ENCODE measurements at places on chromosomes 11 and 22.
A peak's percentile ranks its signal among the peaks of the same experiment; 100 is the strongest.

- DNase-seq = no peak
These were observed 1237.9 kb downstream of the FAM181B start for GRCh38 chr11:81495699-81496292.

GRCh38 chr22:48433647-48434046 is 1394.0 kb downstream of the BRD1 start:
- DNase-seq = no peak

DNA sequence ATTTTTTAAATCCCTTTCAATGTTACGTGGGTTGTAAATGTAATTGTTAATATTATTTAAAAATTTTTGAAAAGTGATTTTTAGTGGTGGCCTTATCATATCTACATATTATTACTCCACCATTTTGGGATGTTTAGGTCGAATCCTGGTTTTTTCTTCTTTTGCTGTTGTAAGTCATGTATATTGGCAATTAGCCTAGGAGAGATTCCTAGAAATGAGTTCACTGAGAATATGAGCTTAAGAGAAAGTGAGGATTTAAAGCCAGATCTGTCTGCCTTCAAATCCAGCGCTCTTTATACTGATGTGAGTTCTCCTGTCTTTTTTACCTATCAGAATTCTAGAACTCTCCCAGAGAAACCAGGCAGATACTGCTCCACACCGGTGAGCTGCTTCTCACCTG is 56.1 kb downstream of the PTPRJ start:
- no peak for DNase-seq

GRCh38 chr11:123221584-123221983 is 26.5 kb upstream of the CLMP start:
- no peak for DNase-seq

- no peak for DNase-seq
These were observed 37.7 kb upstream of the SPON1 start for GRCh38 chr11:13924801-13925327.

- no peak for DNase-seq
These were observed 21.3 kb downstream of the GRIK4 start for GRCh38 chr11:120532832-120533196.

DNA sequence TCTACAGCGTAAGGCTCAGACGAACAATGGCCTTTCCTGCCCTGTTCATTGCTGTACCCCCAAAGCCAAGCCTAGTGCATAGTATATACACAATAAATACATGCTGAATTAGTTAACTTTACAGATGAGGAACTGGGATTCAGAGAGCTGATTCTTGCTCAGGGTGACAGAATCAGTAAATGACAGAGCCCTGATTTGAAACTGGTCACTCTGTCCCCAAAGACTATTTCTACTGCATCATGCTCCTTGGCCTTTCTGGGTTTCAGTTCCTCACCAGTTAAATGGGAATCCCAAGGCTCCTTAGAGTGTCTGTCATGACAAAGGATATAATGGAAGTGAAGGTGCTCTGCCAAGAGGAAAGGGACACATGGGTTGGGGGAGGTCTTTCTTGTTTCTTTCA is 50.5 kb upstream of the TSKU start:
- no peak for DNase-seq

- no peak for DNase-seq
These were observed 7.1 kb downstream of the P2RY2 start for GRCh38 chr11:73225001-73225686.

GRCh38 chr11:120256779-120257178 is 16.8 kb downstream of the POU2F3 start:
- no peak for DNase-seq

DNA sequence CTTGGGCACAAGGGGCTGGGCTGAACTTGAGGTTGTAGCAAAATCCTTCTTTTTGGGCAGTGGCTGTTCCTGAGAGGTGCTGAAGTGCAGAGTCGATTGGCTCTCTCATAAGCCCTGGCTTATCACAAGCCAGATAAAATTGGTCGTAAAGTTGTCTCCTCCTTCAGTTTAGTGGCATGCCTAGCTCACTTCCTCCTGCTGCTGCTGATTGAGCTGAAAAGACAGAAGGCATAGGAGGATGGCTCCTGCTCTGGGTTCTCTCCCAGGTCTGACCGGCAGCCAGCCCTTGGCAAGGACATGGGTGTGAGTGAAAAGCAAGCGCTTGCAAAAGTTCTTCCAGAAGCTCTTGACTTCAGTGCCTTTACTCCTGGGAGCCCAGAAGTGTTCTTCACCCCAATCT is 83.9 kb downstream of the LDLRAD3 start:
- DNase-seq = no peak

- DNase-seq = no peak
These were observed 84.2 kb upstream of the WNT7B start for GRCh38 chr22:46061124-46061500.

DNA sequence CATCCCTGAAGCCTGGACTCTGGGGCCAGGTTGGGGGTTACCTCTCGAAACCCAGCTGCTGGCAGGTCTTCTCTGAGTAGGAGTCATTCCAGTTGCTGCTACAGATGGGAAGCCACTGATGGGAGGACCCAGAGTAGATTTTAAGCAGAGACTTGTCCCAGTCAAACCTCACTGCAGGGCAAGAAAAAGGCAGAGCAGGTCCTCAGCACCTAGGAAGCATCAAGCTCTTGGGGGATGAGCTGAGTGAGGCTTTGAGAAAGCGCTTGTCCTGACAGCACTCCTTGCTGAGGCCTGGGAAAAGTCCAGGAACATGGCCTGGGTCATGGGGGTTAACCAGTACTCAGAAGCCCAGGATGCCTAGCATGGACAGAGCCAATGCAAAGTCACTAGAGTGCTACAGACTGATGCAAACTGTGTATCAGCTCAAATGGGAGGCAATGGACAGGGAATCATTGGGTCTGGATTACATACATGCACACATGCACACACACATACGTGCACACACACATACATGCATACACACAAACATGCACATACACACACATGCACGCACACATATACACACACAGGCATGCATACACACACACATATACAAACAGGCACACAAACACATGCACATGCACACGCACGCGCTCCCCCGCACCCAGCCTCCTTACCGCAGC is 15.3 kb downstream of the TMPRSS13 start:
- no peak for DNase-seq

- no peak for DNase-seq
These were observed 10.2 kb upstream of the LDHA start for GRCh38 chr11:18384157-18384641.

DNA sequence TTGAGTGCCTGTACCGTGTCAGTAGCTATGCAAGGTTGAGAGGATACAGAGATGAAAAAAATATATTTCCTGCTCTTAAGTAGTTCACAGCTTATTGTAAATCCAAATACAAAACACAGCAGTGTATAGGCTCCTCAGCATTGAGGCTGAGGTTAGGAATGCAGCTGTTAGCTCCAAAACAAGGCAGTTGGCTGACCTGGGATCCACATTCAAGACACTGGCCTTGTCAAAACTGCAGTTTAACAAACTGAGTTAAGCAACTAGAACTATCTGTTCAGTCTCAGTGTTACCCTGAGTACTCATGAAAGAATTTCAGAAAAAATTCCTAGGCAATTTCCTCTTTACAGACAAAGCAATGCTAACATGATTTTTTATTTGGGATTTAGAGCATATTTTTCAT is 42.8 kb downstream of the REXO2 start:
- no peak for DNase-seq

DNA sequence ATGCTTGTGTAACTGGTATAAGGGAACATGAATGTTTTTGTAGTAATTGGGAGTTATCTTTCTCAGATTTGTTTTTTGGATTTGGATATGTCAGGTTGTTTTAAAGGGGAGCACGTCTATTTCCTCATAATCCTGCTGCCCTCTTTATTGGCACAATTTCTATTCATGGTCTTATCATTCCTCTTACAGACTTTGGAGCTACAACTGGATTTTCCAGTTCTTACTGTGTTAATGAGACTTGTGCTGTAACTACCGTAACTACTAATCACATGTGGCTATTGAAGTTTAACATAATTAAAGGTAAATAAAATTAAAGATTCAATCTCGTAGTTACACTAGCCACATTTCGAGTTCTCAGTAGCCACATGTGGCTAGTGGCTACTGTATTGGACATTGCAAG is 1.9 kb downstream of the FDX1 start:
- DNase-seq = no peak

- DNase-seq = no peak
These were observed 58.9 kb downstream of the FLRT1 start for GRCh38 chr11:64094463-64095260.

GRCh38 chr11:129722529-129722928 is 93.1 kb upstream of the TMEM45B start:
- DNase-seq = no peak

DNA sequence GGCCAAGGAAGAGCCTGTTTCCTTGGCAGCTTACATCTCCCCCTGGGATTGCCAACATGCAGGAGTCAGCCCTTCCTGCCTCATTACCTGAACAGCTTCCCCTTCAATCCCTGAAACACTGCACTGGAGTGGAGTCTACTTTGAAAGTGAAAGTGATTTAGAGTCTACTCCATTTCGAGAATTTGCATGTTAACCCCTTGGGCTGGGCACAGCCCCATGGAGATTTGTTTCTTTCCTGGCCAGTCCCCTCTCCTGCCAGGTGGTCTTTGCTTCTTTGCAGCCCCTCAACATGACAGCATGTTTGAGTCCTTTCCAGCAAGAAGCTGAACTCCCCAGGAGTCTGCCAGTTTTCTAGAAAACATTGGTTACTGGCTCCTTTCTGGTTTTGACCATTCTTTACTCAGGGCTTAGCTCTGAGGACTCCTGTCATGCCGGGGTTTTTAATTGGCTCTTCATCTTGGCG is 59.9 kb downstream of the TRAF6 start:
- peak; percentile 38 for DNase-seq

- no peak for DNase-seq
These were observed 5.9 kb downstream of the YWHAH start for GRCh38 chr22:31950226-31950625.

GRCh38 chr11:59962107-59962482 is 1.7 kb upstream of the OOSP4A start:
- DNase-seq = no peak

DNA sequence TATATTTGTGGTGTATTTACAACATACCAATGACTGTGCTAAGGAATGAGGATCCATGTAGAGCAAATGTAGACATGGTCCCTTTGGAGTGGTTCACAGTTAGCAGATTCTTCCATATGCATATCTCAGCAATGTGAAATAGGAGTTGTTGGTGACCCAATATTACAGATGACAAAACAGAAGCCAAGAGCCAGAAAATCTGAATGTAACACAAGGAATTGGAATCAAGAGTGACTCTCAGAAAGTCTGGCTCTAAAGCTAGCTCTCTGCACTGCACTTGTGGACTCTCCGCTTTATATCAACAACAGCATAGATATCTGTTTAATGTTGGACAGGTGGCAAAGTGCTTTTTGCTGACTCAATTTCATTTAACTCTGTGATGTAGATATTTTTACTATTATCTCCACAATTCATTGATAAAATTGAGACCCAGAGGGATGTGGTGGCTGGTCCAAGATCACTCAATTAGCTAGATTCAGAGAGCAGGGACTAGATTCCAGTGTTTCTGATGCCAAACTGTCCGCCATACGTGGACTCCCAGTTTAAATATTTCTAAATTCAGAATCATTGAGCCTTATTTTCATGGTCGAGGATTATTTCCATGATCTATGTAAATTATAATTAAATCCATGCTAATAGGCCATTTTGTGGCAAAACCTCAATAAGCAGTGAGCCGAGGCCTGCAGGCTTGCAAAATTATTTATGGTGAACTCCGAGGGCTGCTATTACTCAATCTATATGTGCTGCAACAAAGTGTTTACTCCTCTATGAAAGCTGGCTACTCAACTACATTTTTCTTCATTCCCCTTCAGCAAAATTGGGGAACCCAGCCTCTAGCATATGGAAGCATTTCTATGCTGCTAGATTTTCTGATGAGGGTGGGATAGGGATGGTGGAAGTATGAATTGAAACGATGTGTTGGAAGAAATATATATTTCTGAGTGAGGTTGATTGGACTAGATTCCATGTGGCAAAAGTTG is 21.1 kb upstream of the TENM4 start:
- DNase-seq = no peak

- DNase-seq = no peak
These were observed 1.1 kb upstream of the FADS2 start for GRCh38 chr11:61826930-61827570.

DNA sequence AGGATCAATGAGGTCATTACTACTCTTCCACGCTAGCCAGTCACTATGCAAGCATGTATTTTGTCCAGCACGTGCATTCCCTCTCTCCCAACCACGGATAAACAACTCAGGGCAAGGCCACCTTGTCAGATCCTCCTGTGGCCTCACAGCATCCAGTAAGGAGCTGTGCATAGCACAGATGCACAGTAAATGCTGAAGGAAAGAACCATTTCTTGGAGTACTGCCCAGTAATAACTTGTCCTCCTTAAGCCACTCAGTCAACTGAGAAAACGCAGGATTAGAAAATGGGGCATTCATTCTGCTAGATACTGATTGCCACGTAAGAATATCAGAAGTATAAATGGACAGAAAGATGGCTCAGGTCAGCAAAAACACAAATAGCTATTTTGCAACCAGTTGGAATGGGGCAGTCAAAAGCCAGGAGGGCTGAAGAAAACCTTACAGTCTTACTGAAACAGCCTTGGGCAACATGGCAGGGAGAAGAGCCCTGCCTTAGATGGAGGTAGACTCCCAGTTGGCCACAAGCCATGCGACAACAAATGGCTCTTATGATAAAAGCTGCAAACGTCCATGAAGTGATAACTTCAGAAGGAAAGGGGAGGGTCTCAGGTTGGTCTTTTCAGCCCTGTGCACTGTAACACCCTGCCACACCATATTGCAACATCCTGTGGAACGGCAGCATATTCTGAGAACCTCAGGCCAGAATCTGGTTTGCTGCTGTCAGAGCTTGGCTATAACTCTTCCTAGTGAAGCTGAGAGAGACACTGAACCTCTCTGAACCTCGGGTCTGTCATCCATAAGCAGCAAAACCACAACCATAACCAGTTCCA is 23.0 kb downstream of the PC start:
- DNase-seq = no peak

DNA sequence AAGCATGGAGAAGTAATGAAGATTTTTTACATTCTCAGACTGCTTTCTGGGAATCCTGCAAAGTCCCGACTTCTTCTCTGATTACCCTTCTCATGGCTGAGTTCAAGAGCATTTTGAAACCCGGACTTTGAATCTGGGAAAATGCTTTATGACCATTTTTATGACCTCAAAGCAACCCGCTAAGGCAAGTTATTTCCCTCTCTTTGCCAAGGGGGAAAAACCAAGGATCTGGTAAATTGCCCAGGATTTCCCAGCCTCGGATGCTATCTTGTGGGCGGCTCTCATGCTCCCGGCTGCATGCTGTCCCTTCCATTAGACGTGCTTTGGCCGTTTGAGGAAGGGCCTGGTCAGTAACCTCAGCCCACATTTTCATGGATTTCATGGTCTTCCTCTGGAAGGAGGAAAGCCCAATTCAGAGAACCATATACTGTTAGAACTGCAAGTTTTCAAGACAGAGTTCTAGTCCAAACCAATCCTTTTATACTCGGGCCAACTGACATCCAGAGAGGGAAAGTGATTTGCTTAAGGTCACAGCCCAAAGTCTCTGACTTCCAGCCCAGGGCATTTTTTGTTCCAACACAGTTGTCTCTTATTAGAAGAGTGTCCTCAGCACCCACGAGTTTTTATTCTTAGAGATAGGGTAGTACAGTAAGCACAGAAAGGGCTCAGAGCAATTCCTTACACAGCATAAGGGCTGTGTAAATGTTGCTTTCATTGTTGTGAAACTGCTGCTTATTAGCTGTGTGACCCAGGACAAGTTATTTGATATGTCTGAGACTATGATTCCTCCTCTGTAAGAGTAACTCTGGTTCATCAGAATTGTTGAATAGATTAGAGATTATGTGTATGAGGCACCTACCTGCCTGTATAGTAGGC is 77.4 kb downstream of the NAV2 start:
- no peak for DNase-seq

- no peak for DNase-seq
These were observed 100.8 kb upstream of the PRR5 start for GRCh38 chr22:44601189-44601588.

Measured in activated CD8-positive, alpha-beta memory T cell treated with anti-CD3 and anti-CD28 coated beads, Interleukin-2, amount 10 ng/mL, durations not matched to agents 7 days and 5 days (primary cell).